ENCODE measurements at places on chromosomes 1 and 21.

- no peak for DNase-seq
These were observed 11.8 kb upstream of the SERINC2 start for GRCh38 chr1:31401241-31401640.

- DNase-seq, result no peak
These were observed 320.2 kb downstream of the MATN1 start for GRCh38 chr1:30403061-30403645.

GRCh38 chr1:41862384-41863221 lies 56.1 kb downstream of the HIVEP3 start:
- no peak for DNase-seq

DNA sequence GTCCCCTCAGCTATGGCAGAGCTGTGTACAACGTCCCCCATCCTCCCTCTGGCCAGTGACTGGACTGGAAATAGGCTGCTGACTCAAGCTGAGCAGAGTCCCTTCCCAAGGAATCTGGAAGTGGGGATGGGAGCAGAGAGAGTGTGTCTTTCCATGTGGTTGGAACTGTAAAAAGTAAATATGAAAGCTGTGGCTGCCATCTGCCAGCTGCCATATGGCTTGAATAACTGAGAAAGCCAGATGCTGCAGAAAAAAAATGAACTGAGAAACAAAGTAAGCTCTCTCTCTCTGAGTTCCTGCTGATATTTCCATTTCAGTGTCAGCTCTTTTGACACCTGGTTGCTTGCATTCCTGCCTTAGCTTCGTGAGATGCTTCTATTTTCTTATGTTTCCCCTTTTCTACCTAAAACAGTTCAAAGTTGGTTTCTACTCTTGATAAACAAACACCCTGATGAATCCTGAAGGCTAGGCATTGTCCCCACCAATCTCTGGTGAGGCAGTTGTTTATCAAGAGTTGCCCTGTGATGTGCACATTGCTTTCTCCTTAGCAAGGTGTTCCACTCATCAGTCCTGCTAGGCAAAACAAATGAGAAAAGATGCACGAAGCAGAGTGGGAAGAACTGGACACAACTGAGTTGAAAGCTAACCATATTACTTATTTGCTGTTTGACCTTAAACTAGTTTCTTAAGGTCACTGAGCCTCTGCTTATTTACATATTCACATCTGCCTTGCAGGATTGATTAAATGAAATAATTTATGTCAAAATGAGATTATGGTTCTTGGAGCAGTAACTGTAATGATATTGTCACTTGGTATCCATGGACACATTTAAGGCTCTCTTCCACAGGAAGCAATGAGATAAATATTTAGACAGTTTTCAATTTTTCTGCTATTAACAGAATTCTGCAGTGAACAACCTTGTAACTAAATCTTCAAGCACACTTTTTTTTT lies 16.6 kb upstream of the DR1 start:
- no peak for DNase-seq

DNA sequence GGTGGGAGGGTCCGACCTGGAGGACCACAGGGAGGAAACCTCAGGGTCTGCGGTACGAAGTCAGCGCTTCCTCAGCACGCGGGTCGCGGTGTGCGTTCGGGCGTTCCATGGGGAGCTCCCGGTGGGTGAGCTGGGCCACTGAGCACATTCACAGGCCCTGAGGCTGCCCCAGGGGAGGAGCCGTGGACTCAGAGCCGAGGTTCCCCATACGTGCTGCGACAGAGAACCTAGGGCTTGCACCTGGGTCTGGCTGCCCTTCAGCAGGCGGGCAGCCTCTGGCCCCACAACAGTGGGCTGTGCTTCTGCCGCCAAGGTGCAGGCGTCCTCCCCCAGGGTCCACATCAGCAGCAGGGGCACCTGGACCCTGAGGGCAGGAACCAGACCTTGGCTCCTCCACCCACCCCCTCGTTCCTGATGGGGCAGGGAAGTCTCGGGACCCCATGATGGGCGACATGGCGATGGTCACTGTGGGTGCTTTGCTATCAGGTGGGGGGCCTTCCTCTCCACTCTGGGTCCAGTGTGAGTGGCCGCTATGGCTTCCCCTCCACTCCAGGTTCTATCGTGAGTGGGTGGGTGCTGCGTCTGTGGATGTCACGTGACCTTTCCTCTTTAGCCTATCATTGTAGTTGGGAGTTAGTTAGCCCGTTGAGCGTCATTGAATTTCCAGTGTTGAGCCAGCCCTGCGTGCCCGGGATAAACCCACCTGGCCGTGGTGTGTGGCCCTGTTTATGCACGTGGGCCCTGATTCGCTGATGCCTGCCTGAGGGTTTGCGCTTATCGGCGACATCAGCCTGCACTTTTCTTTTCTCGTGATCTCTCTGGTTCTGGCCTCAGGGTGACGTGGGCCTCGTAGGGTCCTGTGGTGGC lies 27.9 kb downstream of the FTCD start:
- no peak for DNase-seq

- DNase-seq, result peak; percentile 71
These were observed 38.2 kb upstream of the WASF2 start for GRCh38 chr1:27527890-27528817.

Data from frontal cortex (tissue), 4 donors.